Activated naive CD8-positive, alpha-beta T cell treated with anti-CD3 and anti-CD28 coated beads for 36 hours (primary cell): ENCODE measurements at places on chromosomes 3 and 15.

DNA sequence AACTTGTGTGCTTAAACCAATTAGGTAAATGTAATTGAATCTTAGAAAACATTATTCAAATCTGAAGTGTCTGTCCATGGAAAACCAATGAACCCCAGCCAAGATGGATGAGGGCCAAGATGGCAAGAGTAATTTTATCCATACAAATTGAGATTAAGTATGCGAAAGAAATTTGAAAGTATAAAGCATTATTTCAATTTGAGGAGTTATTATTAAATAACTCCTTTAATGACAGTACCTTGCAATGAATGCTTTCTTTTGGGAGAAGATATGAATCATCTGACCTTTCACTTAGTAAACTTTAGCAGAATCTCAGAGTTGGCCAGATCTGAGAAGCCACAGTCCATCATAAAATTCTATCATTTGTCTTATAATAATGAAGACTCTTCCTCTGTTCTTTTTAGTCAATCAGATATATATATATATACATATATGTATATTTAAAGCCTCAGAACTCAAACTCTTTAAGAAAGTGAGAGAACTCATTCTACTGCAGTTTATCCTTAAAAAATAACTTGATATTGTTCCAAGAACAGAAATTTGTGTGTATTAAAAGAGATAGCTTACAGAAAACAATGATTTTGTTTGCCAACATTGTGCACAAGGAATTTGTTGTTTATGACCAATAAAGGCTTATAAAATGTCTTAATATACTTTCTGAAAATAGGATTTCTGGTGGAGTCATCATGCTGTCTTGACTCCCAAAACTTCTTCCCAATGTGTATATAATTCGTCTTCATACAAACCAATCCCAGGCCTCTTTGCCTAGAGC lies 434.8 kb upstream of the THBS1 start:
- DNase-seq: no peak

DNA sequence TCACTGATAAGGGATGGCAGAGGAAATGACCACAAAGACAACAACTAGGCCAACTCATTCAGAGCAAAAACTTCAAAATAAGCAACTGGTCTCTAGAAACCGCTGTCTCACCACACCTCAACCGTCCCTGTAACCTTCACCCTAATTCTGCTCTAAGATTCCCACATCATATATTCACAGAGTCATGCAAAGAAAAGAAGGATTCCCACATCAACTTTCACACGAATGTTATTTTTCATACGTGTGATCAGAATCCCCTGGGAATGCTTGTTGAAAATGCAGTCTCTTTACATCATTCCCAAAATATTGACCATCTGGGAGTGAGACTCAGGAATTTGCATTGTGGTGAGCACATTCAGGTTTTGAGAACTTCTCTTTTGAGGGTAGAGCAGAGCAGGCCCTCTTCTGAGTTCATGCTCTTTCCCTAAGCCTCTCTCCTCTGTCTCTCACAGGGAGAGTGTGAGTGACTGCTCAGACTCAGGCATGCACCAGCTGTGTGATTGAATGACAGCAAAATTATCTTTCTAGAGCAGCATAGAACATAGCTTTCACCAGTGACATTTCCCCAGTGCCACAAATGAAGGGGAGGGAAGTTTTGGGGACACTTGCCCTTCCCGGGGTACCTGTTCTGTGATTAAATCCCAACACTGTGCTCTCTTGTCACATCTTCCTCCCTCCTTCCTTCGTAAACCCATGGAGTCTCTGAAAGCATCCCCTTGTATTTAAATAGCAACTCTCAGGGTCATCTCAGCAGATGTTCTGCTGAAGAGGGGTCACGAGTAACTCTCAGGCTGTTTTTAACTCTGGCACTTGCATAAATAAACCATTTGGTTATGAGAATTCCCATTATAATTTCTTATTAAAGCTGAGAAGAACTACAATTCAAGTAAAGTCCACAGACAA lies 170.9 kb downstream of the PLCL2 start:
- no peak for DNase-seq

DNA sequence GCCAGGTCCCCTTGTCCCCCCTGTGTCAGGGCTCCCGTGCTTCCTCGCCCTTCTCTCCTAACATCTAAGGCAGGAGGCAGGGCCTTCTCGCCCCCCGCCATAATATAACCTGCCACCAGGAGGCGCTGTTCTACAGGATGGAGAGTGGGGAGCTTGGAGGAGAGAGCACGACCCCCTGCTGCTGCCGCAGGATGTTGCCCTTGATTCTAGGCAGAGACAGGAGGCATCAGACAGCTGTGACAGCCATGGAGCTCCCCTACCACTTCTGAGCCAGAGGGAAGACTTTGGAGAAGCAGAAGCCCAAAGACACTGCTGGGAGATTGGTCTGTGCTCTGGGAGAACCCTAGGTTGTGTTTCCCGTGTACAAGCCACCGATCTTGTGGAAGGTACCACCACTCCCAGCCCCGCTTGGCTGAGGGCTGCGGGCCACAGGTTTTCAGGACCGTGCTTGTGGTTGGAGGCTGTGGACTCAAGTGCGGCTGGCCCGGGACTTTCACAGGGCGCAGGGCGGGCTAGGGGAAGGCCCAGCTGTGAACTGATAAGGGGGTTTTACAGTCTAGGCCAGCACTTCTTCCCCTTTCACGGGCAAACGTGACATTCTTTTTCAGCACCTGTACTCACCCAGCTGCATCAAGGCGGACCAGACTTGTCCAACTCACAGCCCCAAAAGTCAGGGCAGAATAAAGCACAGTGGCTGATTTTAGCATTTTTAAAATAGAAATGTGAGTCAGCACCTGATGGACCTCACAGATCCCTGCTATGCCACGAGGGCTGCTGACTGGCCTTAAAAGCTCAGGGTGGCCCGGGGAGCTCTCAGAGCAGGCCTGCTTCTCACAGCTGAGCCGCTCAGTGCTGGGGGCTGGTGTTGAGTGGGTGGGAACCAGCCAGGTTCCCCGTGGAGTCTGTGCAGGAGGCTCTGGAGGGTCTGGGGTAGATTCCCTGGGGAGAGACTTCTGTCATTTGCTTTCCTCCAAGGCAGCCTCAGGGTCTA lies 2.6 kb upstream of the TIGIT start:
- DNase-seq: peak; percentile 90

DNA sequence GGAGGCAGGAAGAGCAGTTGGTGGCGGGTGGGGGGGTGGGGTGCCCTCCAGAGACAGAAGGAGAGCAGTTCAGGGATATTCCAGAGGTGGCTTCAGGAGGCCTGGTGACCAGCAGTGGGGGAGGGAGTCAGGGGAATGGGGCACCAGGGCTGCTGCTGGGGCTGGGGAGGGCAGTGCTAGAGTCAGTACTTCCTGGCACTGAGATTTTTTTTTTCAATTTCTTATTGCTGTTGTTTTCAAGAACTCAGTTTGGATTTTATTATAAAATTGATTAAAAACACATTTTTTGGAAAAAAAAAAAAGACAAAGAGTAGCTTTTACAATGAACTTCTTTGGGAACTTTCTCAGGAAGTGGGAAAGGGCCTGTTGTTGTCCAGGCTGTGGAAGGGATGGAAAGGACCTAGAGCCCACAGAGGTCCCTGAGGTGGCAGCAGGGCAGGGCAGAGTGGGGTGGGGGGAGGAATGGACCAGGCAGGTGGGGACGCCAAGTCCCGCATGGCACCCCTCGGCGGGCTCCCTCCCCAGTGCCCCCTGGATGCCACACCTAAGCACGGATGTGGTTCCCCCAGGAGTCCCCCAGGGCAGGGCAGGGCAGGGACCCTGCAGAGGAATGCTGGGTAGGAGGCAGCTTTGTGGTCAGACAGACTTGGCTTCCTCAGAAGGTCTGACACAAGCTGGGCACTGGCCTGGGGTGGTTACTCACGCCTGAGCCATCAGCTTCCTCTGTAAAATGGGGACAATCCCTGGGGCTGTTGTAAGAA lies 8.5 kb upstream of the ANPEP start:
- DNase-seq: no peak

DNA sequence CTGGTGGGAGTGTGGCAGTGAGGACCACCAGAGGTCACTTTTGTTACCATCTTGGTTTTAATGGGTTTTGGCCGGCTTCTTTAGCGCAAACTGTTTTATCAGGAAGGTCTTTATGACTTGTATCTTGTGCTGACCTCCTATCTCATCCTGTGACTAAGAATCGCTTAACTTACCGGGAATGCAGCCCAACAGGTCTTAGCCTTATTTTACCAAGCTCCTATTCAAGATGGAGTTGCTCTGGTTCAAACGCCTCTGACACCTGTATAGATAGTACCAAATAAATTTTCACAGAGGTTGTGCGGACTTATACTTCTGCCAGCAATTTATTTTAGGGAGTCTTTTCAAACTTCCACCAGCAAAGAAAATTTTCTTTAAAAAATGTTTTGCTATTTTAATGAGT lies 13.6 kb upstream of the SLCO3A1 start:
- DNase-seq: no peak

DNA sequence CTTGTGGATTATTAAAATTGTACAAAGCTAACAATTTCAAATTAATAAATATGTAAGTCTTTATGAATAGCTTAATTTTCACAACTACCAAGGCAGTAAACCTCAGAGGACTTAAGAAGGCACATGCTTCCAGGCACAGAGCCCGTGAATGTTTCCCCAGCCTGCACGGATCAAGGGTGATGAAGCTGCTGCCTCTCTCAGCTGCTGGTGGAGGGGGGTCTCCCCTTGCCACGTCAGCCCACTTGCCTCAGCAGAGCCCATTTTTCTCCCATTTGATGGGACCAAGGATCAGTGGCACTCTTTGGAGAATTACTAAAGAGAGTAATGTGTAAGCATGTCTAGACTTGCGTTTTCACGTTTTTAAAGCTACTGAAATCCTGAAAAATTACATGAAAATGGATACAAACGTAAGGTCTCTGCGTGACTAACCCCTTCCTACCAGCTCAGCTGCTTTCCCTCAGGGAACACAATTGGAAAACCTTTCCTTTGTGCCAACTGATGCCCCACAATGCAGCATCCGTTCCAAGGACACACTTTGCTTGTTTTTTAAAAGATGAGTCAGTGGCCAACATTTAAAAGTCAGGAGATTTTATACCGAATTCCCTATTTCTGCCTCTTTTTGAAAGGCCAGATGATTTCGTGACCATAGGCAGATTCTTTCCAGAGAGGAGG lies 494.1 kb downstream of the GABRG3 start:
- no peak for DNase-seq
